ENCODE measurements at places on chromosomes 13 and 19.

DNA sequence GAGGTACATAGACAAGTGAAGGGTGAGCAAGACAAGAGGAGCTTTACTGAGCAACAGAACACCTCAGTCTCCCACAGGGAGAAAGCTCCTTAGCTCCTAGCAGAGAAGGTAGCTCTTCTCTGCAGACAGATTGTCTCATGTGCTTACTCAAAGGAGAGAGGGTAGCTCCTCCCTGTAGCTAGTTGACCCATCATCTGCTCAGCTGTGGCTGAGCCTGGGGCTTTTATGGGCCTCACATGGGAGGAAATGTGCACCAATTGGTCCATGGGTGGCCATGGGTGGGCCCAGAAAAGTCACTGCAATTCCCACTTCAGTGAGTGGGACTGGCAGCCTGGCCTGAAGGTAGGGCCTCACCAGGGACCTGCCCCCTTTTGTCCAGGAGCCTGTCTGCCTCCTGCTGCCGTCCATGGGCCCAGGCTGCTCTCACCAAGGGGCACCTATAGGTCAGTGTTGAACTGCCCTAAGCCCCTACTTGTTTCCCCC lies 246.2 kb downstream of the GPC6 start:
- DNase-seq, result no peak

GRCh38 chr13:61696676-61697075 lies 281.0 kb upstream of the PCDH20 start:
- DNase-seq, result no peak

DNA sequence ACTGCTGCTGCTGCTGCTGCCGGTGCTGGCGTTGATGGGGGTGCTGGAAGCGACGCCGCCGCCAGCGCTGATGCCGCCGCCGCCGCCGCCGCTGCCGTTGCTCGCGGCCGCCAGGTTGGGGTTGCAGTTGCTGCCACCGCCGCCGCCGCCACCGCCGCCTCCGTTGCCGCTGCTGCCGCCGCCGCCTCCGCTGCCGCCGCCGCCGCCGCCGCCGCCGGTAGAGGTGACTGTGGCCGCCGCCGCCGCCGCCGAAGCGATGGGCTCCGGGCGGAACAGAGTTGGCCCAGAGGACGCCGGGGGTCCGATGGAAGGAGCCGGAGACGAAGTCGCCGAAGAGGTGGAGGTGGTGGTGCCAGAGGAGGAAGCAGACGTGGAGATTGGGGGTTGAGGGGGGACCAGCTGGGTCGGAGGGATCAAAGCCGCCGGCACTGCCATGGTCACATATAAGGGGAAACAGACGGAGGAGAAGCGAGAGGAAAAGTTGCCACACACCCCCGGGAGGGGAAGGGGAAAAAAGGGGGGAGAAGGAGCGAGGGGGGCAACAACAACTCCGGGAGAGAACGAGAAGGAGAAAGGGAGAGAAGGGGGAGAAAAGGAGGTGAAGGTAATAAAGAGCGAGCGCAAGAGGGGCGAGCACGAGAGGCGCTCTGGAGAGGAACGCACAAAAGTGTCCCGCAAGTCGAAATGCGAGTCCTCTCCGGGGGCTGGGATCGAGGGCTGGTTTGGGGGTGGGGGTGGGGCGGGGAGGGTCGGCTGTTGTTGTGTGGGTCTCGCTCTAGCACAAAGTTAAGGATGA lies 471 bp downstream of the DACH1 start:
- DNase-seq, result no peak

GRCh38 chr13:90926459-90926858 lies 421.0 kb upstream of the MIR17HG start:
- no peak for DNase-seq

GRCh38 chr13:20633802-20634201 lies 66.8 kb downstream of the IFT88 start:
- DNase-seq, result no peak

DNA sequence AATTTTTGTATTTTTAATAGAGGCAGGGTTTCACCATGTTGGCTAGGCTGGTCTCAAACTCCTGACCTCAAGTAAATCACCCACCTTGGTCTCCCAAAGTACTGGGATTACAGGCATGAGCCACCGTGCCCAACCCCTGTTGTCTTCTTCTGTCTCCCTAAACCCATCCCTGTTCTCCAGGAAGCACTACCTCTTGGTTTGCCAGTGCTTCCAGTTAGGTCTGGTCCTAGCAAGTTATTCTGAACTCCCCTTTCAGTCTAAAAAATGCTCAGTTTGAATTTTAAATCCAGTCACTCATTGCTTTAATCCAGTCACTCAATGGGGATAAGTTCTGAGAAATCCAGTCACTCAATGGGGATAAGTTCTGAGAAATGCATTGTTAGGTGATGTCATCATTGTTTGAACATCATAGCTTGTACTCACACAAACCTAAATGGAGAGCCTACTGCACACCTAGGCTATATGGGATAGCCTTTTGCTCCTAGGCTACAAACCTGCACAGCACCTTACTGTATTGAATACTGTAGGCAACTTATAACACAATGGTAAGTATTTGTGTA lies 8.0 kb upstream of the ATP4A start:
- DNase-seq, result no peak

DNA sequence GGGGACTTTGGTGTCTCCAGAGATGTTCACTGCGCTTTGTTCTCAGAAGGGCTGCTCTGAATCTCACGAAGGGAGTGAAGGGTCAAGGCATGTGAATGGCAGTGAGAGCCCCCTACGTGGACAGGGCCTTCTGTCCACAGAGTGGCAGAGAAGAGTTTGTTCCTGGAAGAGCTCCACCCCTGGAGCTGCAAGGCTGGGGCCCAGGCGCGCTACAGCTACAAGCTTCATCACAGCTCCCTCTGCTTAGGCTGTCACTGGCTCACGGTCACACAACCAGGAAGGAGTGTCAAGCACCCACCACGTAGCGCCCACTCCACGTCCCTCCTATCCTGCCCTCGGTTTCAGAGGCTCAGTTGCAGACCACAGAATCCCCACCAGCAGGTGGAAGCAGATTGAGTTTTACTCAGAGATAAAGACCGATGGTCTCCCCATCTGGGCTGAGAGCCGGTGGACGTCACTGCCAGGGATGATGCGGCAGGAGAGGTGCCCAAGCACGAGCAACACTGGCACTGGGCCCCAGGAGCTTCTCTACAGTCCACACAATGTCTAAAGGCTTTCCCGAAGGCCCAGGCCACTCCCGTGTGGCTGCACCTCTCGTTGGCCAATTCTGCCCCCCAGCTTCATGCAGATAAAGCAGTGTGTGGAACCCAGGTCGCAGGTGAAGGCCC lies 23.0 kb upstream of the TFDP1 start:
- DNase-seq, result no peak

GRCh38 chr19:18194554-18195238 lies 1.7 kb downstream of the MPV17L2 start:
- DNase-seq, result no peak

- no peak for DNase-seq
Measured at GRCh38 chr19:30049226-30049625, 107.2 kb downstream of the URI1 start.

GRCh38 chr13:98504371-98504963 lies 72.4 kb downstream of the STK24 start:
- DNase-seq, result no peak

DNA sequence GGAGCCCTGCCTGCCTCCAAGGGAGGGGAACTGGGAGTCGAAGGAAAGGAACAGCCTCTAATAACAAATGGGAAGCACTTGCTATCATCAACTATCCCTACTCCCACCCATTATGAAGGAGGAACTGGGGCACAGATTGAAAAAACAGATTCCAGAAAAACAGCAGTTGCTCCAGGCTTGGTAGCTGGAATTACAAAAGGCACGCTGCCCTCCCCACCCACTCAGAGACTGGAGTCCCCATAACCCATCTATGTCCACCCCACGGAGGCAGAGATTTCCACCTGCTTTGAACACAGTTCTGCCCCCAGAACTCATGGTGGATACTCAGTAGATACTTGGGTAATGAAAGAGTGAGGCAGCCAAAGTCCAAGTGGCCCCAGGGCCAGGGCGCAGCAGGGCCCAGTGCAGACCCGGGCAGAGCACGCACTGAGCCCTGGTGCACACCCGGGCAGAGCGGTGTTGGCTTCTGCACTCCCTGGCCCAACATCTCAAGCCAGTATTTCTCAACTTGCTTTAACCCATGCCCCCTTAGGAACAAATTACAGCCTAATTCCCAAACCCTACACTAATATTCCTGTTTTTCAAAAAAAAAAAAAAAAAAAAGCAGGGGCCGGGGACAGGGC lies 19.1 kb upstream of the CCNP start:
- no peak for DNase-seq

- DNase-seq, result no peak
Measured at GRCh38 chr13:75610466-75610865, 25.7 kb upstream of the LMO7 start.

- no peak for DNase-seq
Measured at GRCh38 chr19:1882786-1883692, 2.3 kb downstream of the ABHD17A start.

DNA sequence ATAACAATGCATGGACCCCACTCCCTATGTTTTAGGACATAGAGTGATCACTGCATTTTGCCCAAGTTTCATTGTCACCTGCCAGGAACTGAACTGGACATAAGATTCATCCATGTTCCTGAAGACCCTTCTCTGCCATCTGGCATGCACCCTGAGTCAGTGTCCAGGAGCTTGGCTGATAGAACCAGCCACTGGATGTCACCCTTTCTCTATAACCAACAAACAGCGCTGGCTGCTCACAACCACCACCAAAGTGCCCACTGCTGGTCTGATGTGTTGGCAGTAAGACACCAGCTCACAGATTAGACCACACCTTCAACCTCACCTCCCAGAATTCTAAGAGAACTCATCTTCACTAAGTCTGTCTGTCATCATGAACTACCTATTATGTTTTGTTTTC lies 333.4 kb downstream of the ITGBL1 start:
- DNase-seq, result peak; percentile 21

GRCh38 chr19:12833738-12834565 lies 427 bp downstream of the RTBDN start:
- DNase-seq, result no peak

- no peak for DNase-seq
Measured at GRCh38 chr19:33357556-33357955, 16.0 kb upstream of the CEBPG start.

- no peak for DNase-seq
Measured at GRCh38 chr19:4284176-4284958, 5.3 kb downstream of the SHD start.

DNA sequence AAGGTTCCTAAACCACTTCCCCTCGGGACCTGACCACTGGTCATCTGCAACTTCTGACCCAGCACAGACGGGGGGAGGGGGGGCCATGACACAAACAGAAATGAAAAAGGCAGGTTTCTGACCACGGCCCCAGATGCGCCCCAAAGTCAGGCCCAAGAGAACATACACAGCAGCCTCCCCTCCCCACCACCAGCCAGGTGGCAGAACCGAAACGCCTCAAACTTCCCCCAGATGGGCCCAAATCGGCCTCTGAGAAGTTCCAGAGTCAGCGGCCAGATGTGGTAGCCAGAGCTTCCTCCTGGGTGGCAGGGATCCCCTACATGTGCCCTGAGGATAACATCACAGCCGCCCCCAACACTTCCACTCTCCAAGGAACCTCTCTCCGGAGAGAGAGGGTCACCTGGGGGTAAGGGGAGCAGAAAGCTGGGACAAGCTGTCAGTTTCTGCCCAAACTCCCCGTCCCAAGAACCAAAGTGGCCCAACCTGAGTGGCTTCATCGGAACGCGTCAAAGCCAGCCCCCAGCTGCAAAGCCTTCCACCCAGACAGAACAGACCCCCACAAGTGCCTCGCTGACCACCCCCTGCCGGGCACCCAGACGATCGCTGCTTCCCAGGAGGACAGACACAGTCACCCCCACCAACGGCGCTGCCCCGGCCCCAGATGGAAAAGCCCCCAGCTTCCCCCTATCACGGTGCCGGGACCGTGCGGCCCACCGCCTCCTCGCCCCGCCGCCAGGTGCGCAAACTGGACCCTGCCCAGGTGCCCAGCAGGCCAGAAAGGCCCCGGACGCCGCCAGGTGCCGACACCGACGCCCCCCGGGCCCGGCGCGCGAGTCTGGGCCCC lies 800 bp downstream of the ELL start:
- DNase-seq, result no peak

DNA sequence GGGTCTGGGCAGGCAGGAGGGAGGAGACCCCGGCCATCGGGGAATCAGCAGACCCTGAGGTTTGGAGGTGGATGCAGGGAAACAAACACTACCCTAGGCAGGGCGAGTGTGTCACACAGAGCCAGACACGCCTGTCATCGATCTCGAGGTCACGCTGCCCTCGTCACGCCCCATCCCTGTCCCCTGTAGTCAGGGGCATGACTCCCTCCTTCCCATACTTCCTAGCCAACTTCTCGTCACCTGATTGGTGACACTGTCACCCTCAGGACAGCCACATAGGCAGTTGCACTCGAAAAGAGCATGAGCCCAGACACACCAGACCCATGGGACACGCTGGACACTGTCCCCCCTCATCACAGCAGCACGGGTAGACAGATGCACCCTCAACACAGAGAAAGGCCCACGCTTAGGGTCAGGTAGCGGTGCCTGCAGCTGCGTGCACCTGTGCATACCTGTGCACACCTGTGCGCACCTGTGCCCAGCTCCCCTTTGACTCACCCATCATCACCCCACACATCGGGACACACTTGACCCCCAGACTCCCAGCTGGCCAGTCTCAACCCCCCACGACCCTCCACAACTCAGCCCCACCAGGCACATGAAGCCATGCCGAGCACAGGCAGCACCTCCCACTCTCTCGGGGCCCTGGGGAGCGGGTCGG lies 11.9 kb downstream of the CILP2 start:
- no peak for DNase-seq

- DNase-seq, result no peak
Measured at GRCh38 chr13:112893570-112894422, 75.2 kb upstream of the MCF2L start.

GRCh38 chr19:610071-610800 lies 20.6 kb downstream of the HCN2 start:
- DNase-seq, result no peak

GRCh38 chr13:32629313-32629712 lies 43.1 kb downstream of the PDS5B start:
- no peak for DNase-seq

- DNase-seq, result no peak
Measured at GRCh38 chr13:73082471-73082870, 23.7 kb downstream of the KLF5 start.

DNA sequence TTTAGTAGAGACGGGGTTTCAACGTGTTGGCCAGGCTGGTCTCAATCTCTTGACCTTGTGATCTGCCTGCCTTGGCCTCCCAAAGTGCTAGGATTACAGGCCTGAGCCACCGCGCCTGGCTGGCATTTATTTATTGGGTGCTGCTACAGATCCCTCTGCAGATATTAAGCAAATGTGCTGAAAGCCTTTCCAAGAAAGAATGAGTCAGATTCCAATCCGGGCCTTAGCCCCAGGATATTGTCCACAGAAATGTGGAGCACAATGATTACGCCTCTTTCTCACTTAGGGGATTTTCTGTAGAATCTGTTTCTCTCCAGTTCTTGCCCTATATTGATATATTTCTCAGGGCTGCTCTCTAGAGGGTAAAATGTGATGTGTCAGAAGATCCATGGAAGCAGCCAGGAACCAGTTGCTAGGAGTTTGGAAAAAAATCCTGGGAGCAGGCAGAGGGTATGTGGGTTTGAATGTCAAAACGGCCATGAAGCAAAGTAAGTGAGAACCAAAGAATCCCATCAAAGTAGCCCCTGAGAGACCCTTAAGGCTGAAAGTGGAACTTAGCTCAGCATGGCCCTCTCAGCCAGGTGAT lies 24.8 kb upstream of the IGFL4 start:
- no peak for DNase-seq

Measured in NCI-H187 treated with DMSO at 0.1 percent for 48 hours (cell line).